Retinal pigment epithelial cell (primary cell): ENCODE measurements at places on chromosomes 3 and 15.

DNA sequence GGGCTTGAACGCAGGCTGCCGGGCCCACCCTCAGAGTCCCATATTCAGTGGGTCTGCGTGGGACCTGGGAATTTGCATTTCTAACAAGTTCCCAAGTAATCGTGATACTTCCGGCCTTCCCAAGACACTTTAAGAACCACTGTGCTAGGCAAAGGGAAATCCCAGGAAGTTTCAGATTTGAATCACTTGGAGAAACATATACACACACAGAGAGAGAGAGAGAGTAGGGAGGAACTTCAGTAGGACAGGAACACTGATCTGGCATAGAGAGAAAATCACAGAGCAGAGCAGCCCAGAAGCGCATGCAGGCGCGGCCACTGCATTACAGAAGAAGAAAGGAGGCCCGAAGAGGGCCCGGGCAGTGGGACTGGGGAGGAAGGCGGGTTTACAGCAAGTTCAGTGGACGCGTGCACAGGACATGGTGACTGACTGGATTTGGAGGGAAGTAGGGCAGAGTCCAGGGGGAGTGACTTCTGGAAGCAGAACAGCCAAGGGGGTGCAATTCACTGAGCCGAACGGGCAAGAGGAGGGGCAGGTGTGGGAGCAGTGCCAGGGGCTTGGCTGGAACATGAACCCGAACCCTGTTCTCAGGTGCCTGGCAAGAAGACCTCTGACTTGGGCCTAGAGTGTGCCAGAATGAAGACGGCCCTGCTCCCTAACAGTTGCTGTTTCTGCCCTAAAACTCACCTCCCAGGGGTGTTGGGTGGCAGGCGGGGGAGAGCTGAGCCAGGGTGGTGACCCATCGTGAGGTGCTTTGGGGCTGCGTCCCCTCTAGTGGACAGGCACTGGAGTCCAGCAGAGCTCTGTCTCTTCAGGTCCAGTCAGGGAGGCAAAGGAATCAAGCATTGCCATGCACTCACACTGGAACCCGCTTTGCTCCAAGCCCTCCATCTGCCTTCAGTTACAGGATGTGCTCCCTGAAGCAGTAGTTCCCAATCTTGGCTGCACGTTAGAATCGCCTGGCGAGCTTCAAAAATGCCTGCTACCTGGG, 101.3 kb upstream of the HES1 start:
- no peak for DNase-seq

GRCh38 chr3:94525043-94525442, 462.2 kb downstream of the NSUN3 start:
- DNase-seq: peak; percentile 51

DNA sequence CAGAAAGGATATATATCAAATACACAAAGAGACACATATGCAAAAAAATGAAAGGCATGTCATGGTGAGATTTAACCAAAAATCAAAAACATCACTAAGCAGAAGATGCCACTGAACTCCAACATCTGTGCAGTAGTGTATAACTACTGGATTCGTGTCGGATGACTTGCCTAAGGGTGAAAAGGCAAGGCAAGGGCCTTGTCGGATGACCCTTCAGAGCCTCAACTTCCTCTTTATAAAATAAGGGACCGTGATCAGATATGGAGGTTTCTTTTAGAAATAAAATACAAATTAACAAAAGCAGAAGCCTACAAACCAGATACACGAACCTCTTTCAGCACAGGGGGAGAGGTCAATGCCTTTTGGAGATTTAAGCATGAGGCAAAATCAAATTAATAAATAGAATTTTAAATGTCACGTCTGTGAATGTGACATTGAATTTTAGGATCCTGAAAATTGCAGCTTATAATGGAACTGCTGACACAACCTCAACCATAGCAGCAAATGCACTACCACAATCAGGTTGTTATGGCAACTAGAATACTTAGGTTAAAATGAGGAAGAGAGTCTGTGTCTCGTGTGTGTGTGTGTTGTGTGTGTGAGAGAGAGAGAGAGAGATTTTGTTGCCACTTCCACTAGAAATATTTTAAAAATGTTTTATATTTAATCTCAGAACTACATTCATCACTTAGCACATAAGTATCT, 8.3 kb upstream of the CHRM5 start:
- no peak for DNase-seq

GRCh38 chr15:99143655-99144610, 39.1 kb downstream of the SYNM start:
- no peak for DNase-seq

DNA sequence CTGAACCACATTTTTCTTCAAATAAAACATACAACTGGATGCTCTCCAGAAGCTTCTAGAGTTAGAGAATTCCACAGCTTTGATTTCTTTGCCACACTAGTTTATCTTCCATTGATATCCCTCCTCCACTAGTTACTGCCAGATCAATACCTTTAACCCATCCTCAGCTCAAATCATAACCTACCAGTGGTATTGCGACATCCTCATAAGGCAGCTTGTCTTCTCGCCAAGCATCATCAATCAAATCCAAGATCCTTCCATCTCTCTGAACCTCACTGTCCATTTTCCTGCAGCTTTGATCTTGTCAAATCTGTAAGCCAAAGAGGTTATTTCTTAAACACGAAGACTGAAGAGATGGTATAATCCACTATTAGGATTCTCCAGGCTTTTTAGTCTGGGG, 3.2 kb downstream of the ANAPC13 start:
- no peak for DNase-seq
